ENCODE measurements at places on chromosomes 6 and 20.

GRCh38 chr6:92147246-92147645 lies 1272.1 kb downstream of the EPHA7 start:
- DNase-seq: no peak

DNA sequence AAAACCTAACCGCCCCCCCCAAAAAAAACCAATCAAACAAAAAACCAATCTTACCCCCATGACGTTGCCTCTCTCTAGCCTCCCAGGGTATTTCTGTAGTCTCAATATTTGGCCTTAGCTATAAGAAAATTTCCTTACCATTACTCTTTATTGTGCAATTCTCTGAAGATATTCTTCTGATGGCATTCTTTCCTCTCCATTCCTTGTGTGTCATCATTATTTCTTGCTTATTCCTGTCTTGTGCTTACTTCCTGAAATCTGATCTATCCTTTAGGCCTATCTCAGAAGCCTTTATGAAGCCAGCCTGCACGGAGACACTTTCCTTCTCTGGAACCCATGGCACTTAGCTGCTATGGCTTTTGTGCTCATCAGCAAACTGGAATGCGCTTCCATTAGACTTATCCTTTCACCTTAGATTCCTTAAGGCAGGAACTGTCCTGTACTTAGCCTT lies 65.9 kb upstream of the DDR1 start:
- DNase-seq: no peak

- no peak for DNase-seq
These were observed 16.0 kb downstream of the MDFI start for GRCh38 chr6:41654151-41654697.

- peak; percentile 61 for DNase-seq
These were observed 19.6 kb upstream of the ABT1 start for GRCh38 chr6:26576929-26577719.

DNA sequence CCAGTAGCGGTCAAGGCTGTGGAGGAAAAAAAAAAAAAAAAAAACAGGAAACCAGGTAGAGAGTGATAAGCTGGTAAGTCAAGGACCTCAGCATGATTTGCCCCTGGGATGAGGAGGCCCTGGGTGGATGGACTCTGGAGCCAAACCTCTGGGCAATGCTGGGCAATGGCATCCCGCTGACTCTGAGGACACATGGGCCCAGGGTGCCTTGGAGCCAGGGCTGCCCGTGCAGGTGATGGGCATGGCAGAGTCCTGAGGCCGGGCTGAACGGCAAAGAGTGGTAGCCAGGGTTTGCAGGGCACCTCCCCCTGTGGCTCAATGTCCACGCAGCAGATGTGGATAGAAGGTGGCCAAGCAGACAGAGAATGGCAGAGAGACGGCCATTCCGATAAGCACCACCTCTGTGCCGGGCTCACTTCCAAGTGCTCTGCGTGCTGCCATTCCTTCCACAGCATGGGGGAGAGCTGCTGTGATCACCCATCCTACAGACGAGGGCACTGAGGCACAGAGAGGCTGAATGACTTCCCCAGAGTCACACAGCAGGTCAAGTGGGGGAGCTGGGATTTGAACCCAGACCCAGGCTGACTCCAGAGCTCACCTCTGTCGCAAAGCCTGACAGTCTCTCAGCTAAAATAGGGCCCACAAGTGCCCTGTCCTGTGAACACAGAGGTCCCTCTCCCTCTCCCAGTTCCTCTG lies 353.9 kb downstream of the CDH4 start:
- no peak for DNase-seq

DNA sequence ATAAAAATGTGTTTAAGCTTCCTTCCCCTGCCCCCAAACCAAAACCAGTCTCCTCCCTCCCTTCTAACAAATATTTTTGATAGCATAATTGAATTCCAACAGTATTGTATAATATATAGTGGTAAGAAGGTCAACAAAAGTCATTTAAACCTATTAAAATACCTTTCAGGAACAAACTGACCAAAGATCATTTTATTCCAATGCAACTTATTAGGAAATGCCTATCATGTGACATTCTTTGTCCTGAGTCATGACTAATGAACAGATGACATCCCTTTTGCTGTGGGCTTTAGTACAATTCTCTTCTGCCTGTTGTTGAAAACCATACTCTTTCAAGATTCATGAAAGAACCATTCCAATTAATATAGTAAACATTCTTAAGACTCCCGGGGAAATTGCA lies 51.5 kb upstream of the TRAF3IP2 start:
- DNase-seq: no peak

DNA sequence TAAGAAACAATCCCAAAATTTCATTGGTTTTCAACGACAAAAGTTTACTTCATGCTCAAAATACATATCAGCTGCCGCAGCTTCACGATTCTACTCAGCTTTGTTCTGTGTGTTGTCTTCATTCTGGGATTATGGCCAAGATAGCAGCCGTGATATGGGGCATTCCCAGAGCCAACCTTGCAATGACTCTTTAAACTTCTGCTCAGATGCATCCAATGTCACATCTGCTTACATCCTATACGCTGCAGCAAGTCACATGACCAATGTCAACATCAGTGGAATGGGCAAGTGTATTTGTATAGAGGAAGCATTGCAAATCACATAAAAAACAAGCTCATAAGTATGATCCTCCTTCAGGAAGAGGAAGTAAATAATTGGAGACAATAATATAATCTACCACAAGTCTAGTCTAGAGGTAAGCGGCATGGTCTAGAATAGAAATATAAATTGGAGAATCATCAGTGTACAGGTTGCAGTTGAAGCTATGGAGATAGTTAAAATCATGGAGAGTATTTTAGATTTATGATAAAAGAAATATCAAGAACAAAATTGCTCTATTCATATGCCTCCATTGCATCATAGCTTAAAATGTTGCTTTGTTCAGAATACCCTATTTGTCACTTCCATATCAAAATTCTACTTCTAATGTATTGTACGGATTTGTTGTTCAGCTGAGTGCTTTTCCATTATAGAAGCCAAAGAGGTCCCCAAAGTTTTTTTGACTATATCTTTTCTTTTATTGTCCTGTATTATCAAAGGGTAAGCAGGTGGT lies 7.2 kb upstream of the C6orf141 start:
- DNase-seq: no peak

- no peak for DNase-seq
These were observed at the start of gene SLC2A10 for GRCh38 chr20:46709459-46710152. Gene SLC2A10, plus strand, starts transcription at chr20:46709649. Its CDS starts 88 bp downstream, at chr20:46709737.

GRCh38 chr6:107709341-107709740 lies 114.8 kb downstream of the SCML4 start:
- no peak for DNase-seq

DNA sequence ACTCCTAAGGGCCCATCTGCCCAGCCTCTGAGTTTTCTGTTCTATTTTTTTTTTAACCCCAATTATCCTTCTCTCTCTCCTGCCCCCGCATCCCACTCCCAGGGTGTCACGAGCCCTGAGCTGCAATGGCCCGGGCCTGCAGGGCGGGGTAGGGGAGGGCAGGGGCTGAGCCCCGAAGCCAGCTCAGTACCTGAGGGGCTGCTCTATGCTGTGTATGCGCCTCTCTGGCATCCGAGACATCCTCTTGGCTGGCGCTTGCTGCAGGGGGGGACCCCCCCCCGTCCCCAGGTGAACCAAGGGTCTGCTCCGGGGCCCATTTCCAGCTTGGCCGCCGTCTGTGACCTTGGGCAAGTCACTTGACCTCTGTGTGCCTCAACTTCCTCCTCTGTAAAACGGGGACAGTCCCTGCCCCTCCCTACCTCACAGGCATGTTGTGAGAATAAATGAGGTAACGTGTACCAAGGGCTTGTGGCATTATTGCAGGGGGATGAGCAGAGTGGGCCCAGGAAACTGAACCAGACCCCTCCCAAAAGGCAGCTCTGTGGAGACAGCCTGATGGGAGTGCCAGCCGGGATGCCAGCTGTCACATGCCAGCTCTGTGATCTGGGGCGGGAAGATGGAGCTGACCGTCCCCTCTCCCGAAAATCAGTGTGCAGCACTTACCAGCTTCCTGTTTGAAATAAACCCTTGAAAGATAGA lies 13.0 kb upstream of the MYL9 start:
- DNase-seq: no peak

DNA sequence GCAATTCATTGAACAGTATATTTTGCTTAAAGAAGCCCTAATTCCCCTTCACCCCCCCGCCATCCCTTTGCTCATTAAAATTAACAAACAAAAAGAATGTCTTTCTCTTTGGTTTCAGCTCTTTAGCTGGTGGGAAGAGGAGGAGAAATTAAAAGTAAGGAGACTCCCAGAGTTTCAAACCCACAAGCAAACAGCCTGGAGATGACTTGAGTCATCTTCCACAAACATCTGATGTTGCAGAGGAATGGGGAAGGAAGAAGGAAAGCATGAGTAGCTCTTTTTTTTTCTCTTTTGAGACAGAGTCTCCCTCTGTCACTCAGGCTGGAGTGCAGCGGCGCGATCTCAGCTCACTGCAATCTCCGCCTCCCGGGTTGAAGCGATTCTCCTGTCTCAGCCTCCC lies 189.6 kb downstream of the ADAT2 start:
- DNase-seq: no peak

All from activated CD4-positive, alpha-beta T cell treated with anti-CD3 and anti-CD28 coated beads, Interleukin-2, amount 50 U/mL, for 4 hours (primary cell).